ENCODE measurements at places on chromosomes 2 and 18.

GRCh38 chr18:34848156-34848555 is 138.1 kb downstream of the DTNA start:
- no peak for DNase-seq

DNA sequence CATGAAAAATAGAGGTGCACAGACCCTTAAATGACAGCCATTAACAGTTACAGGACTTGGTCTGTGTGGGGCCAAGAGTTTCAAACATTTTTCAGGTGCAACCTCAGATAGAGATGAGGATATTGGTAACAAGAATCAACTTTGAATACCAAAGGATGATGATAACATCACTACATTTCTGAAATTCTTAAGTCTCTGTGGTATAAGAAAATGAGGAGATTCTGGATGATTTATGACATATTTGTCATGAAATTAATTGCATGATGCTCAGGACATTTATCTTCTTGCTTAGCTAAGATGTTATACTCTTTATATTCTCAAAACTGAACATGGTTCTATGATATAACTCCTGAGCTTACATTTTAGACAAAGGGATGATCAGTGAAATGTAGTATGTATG is 471.8 kb upstream of the CWC22 start:
- DNase-seq = no peak

DNA sequence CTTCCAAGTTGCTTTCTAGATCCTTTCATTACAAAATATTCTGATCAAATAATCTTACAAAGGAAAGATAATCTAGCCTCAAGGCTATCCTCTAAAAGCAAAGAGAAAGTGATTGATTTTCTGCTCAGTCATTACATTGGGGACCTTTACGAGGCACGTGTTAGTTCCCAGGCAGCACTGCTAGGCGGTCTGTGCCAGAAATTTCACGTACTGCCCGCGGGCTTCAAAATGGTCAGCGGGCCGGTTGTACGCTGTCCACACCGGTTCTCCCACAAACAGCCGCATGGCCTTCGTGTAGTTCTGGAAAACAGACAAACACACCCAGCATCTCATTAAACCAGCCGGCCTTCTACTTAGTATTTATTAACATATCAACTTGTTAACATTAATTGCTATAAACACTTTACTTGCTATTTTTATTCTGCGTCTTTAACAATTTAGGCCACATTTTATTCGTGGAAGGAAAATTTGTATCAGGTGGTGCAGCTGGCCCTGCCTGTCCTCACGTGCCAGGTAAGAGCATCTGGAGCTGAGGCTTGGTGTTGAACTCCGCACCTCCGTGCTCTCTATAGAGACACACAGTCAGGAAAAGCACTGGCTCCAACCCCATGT is 20.4 kb downstream of the ADI1 start:
- DNase-seq = no peak

- DNase-seq = no peak
These were observed 506.1 kb downstream of the ARHGAP15 start for GRCh38 chr2:143635302-143635701.

GRCh38 chr18:12038082-12038638 is 55.5 kb upstream of the ANKRD62 start:
- DNase-seq = no peak

DNA sequence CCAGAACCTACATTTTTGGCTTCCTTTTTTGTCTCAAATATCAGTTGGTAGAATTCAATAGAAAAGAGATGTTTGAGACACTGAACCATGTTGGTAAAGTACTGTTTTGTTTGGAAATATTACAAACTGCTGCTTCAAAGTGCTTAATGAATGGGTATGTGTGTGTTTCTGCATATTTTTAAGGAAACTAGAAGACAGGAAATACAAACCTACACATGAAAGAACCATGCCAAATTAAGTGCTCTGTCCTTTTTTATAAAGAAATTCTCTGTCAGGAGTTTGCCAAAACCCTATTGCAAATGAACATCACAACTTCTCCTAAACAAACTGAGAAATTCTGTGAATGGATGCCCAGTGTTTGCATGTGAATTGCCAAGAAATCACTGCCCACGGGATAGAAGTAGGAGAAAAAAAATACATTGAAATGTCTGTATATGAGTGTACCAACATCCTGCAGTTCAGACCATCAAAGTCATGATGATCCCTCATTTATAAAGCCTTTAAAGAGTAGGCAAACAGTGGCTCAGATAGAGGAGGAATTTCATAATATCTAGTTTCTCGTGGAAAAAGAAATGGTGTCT is 69.6 kb upstream of the RND3 start:
- DNase-seq = no peak

DNA sequence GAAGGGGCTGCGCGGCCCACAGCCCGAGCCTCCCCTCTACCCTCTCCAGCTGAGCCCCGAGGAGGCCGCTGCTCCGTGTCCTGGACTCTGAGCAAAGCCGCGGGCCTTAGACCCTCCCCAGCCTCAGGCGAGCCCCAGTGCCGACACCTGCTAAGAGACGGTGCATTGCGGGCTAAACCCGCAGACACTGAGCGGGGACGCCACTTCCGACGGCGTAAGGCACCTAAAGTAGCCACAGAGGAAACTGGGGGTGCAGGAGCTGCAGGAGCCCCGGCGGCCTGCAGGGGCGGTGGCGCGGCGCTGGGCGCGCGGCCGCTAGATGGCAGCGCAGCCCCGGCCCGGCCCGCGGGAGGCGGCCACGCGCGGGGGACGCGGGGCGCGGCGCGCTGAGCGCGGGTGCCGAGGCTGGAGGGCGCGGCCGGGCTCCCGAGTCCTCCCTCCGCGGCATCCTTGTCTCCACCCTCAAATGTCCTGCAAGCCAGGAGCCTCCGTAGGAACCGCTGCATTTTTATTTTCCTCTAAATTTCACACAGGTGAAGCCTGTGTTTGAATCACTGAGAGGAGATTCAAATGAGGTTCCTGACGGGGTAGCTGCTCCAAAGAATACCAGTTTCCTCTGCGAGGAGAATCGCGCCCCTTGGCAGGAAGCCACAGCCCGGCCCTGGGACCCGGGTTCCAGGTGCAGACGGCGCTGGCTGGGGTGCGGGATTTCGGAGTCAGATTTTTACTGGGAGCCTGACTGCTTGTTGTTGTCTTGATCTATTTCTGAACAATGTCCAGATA is 650.5 kb downstream of the GALR1 start:
- DNase-seq = peak; percentile 15

- DNase-seq = no peak
These were observed 97.3 kb downstream of the RTP5 start for GRCh38 chr2:241966647-241967466.

DNA sequence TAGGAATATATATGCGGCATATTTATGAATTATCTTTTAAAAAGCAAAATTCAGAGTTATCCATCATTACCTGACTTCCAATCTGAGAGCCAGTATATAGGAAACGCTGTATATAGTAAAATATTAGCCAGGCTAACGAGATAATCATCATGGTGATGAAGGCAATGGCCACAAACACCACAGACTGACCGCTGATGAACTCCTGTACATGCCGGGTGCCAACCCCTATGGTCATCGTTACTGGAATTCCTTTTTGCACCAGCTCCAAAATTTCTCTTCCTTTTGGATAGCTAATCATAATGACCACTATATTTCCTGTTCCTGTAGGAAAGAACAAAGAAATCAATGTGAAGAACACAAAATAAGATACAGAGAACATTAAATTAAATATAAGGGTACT is 13.6 kb downstream of the RNF149 start:
- no peak for DNase-seq

GRCh38 chr2:236786751-236787150 is 217.1 kb downstream of the ACKR3 start:
- DNase-seq = no peak

- DNase-seq = no peak
These were observed 156.6 kb upstream of the ID2 start for GRCh38 chr2:8525236-8525581.

DNA sequence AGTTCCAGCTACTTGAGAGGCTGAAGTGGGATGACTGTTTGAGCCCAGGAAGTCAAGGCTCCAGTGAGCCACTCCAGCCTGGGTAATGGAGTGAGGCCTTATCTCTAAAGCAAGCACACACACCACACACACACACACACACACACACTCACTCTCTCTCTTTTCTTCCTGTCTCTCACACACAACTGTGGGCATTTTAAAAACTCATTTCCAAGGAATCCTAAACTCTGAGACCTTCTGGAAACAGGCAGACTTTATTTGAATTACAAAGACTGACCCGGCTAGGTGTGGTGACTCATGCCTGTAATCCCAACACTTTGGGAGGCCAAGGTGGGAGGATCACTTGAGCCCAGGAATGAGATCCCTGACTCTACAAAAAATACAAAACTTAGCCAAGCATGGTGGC is 21.3 kb downstream of the WDSUB1 start:
- no peak for DNase-seq

DNA sequence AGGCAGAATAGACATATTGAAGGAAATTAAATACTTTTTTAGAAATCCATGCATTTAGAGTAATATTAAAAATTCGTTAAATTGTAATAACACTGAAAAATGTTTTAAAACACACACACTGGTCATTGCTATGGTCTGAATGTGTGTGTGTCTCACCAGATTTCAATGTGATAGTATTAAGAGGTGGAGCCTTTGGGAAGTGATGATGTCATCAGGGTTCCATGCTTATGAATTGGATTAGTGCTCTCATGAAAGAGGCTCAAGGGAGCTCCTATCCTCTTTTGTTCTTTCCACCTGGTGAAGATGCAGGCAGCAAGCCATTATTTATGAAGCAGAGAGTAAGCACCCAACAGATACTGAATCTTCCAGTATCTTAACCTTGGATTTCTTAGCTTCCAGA is 441.8 kb downstream of the CDH2 start:
- no peak for DNase-seq

DNA sequence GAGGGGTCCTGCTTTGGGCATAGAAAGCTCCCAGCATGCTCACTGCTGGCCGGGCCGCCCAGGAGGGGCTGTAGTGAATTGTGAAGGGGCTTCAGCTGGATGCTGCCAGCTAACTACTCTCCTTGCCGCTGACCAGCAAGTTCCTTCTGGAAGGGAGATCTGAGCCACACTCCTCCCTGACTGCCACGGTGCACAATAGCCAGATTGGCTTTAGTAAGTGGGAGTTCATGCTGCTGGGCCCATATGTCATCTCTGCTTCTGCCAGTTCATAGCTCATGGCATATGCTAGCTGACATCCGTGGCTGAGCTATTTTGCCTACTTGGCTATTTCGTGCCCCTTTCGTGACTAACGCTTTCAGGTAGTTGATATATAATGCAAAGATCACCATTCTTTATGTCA is 51.6 kb upstream of the ROCK2 start:
- no peak for DNase-seq

GRCh38 chr2:180743401-180743800 is 237.0 kb upstream of the UBE2E3 start:
- no peak for DNase-seq

DNA sequence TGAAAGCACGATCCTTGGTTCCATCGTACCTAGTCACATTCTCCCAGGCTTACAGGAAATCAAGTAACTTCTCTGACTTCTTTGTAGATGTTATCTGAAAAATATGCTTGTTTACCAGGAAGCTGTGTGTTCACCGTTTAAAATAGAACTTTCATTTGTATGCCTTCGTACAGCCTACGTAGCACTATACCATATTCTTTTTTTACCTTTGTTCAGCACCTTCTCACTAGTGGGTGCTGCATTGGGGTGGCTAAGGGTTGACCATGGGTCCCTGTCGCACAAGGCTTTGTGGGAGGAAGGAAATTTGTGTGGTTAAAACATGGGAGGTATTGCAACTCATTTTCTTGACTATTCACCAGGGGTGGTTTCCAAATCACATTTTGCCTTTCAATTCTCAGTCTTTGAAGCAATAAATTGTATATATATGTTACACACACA is 16.6 kb downstream of the MALT1 start:
- DNase-seq = no peak
